ENCODE measurements at places on chromosomes 11 and 22.
A peak's percentile ranks its signal among the peaks of the same experiment; 100 is the strongest.

GRCh38 chr11:9754010-9754471, 90.2 kb downstream of the SWAP70 start:
- no peak for DNase-seq

DNA sequence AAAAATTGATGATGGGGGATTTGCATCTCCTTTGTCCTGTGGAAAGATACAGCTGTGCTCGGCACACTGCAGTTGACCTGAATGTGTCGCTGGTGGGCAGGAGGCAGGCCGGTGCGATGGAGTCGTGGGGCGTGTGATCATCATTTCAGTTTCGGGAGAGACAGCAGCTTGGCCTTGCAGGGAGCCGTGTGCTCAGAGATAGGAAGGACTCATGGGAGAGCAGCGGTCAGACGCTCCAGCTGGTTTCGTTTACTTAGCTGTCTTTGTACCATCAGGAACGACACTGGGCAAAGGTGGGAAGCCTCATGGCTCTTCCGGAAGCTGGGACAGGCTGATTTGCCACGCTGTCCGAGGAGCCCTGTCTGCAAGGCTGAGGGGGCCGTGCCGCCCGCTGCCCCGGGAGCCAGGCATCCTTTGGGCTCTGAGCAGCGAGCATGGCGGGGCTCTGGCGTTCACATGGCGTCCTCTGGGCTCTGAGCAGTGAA, 32.7 kb downstream of the GRAMD4 start:
- peak; percentile 13 for DNase-seq

DNA sequence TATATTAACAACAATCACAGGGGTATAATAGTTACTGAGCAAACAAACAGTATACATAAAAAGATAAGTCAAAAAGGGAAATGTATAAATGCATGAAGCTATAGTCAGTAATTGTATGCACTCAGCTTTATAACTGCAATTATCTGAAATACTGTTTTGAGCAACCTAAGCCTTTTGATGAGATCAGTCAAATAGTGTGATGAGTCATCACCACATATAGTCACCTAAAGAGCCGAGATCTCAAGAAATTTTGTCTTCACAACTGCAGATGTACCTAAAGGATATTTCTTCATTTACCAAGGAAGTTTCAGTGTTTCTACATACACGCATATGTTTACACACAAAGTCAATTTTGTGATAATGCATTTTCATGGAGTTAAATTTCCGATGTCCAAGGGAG, 5.4 kb upstream of the OR51A2 start:
- no peak for DNase-seq

DNA sequence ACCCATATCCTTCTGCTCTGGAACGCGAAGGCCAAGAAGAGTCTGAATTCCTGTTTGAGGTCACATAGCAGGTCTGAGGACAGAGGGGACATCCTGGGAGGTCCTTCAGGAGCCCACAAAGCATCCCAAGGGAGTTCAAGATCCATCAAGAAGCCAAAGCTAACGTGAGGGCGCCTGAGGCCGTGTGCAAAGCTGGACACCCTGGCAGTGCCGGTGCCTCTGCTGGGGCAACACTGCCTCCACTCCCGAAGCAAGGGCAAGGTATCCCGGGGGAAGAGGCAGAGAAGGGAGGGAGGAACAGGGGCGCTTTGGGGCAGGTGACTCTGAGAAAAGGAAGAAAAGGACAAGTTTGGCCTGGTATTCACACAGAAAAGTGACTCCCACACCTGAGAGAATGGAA, 50.3 kb upstream of the CDON start:
- no peak for DNase-seq

- DNase-seq: peak; percentile 36
Observed at GRCh38 chr11:121670805-121671282, 218.1 kb upstream of the SORL1-AS1 start.

GRCh38 chr11:115191761-115192160, 312.5 kb downstream of the CADM1 start:
- DNase-seq: no peak

GRCh38 chr11:66048547-66049323, at the start of gene GAL3ST3:
GAL3ST3 (minus strand) TSS chr11:66049161; CDS start chr11:66045415, 3,746 bp downstream.
- no peak for DNase-seq

DNA sequence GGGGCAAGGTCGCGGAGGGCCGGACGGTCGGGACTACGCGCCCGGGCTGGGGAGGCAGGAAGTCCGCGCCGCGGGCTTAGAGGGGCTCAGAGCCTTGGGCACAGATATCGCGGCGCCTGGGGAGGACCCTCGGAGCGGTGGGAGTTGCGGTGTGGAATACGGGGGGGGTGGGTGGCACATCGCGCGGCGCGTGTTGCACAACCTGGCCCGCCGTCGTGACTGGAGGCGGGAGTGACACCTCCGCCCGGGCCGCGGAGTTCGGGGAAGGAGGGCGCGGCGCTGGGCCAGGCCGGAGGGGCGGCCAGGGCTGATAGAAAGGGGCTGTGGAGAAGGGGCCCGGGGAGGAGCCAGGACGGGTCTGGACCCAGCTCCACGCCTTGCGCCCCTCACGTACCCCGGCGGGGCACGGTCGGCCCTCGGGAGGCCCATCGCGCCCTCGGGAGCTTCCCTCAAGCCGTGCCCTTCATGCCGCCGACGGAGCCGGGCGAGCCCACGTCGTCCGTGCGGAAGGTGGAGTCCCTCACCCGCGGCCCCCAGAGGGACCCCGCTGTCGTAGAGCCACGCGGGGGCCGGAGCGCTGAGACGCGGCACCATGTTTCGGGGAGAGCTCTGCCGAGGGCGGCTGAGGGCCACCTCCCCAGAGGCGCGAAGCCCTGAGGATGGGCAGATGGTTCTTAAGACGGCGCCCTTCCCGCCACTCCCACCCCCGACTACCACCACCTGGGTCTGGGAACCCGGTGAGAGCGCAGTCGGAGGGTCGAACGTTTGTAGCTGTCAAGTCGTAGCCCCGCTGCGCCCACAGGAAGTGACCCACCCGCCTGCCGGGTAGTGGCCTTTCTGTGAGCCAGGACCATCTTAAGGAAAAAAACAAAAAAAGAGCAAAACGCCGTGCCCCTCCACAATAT, 729 bp downstream of the IL17RA start:
- DNase-seq: no peak

- DNase-seq: no peak
Observed at GRCh38 chr22:38203090-38203810, 1.5 kb downstream of the MAFF start.

GRCh38 chr11:93819966-93820695, 30.3 kb downstream of the VSTM5 start:
- no peak for DNase-seq

DNA sequence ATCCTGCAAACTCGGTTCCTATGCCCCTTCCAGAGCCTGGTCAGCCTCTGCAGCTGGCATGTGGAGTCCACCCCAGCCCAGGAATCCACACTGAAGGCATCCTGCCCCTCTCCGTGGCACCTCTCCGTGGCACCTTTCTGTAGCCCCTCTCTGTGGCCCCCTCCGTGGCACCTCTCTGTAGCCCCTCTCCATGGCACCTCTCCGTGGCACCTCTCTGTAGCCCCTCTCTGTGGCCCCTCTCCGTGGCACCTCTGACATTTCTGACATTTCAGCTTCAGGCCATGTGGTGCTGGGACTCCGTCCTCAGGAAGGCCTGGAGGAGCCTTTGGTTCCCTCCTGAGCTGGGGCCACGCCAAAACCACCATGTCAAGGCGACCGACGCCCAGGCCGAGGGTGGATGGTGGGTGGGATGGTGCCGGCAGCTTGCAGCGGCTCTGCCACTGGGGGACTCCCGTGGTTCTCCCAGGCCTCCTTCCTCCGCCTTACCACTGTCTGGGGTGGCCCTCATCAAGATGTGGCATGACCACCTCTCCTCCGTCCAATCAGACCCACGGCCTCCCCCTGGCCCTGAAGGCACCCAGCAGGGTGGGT, 1518.5 kb downstream of the BRD1 start:
- no peak for DNase-seq

DNA sequence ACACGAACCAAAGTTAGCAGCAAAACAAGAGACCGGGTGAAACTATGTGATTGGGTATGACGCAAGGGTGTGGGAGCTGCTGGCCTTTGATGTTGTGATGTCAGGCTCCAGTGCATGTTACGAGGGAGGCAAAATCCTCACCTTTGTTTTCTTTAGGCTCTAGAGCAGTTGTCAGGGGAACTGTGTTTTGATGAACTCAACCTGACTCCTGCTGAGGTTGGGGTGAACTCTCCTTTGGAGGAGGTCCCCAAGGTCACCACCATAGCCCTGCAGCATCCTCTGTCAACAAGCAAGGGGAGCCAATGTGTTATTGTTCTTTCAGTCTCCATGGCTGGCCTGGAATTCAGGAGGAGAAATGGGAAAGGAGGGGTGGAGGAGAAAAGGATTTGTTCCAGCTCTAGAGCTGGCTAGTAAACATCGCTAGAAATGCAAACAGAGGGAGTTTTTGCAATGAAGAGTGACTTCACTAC, 33.8 kb downstream of the RASSF10 start:
- no peak for DNase-seq

- no peak for DNase-seq
Observed at GRCh38 chr11:9153651-9154050, 62.3 kb upstream of the SCUBE2 start.

DNA sequence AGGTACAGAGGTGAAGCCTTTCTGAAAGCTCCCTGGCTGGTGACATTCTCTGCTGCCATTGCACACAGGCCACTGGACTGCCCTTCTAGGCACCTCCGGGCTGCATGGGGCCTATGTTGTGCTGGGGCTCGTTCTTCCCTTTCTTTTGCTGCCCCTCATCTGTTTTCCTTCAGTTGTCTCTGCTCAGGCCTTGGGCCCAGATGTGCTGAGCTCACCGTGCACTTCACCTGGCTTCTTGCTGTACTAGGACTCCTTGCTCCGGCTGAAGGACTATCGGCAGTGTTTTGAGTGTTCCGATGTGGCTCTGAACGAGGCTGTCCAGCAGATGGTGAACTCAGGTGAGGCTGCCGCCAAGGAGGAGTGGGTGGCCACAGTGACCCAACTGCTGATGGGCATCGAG, 59.4 kb downstream of the CABIN1 start:
- DNase-seq: no peak

DNA sequence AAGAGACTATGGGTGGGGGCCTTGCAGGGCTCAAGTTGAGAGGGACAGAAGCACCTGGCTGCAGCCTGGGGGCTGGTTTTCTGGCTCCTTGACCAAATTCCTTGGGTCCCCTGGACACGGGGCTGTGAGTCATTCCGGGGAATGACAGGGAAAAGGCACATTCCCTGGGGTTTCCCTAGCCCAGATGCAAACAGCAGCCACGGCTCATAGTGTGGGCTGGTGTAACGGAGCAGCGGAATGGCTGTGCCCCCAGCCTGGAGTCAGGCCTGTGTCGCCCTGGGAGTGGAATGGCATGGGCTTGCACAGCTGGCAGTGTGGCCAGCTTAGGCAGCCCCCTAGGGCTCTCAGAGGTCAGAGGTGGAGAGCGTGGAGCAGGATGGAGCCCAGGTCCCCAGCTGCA, 77.6 kb upstream of the KCNQ1OT1 start:
- peak; percentile 24 for DNase-seq

- no peak for DNase-seq
Observed at GRCh38 chr22:30040499-30041260, 39.6 kb upstream of the HORMAD2 start.

- DNase-seq: no peak
Observed at GRCh38 chr22:26095256-26095956, 73.9 kb upstream of the SEZ6L start.

DNA sequence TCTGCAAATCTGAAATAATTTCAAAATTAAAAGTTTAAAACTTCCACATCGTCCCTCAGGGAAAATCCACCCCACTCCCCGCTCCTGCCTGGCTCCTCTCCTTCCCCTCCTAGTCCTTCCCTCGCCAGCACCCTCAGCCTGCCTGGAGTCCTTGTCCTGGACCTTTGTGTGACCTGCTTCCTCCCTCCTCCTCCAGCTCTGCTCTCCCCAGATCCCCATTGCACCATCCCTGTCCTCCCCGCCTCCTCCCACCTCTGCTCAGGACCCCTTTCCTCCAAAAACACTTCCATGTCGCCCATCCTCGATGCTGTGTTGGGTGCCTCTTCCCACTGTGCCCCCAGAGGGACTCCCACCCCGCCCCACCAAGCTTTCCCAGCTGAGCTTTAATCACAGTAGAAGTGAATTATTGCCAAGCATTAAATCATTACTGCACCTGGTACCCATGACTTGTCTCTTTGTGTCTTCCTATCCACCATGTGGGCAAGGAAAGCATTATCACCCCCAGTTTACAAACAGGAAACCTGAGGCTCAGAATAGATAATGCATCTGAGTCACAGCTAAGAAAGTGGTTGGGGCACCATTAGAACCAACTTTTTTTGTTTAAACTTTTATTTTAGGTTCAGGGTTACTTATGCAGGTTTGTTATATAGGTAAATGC, 2.4 kb upstream of the ZP1 start:
- DNase-seq: no peak

DNA sequence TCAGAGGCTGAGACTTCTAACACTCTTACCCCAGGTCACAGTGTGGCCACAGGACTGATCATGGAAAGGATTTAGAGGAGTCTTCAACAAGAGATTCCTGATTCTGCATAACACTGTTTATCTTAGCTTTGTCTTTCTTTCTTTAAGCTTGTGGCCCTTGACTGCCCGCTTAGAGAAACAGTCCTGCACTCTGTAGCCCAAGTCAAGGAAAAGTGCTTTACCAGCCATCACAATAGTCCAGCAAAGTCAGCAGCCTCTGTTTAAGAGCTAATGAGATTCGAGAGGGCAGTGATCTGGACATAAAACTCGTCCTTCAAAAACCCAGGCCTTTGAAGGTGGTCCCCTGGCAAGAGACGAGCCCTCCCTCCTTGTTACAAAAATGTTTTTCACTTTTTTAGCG, 30.0 kb downstream of the PRDM10 start:
- no peak for DNase-seq

DNA sequence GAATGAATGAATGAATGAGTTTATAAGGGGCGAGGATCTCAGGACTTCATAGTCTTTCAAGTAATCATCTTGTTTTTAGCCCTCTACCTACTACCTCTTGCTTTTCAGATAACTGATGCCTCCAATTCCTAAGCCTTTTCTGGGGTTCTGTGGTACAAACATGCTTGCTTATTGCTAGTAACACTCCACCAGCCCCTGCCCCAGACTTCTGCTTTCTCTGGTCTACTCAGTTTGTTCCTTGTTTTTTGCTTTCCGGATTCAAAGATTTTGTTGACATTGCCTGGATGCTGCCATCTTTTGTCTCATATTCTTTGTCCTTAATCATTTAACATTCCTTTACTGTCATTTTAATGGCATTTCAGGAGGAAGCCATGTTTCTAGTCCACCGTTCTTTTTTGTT, 8.9 kb upstream of the TMEM9B start:
- DNase-seq: no peak
